ENCODE measurements at places on chromosomes 12 and 14.

- DNase-seq = no peak
Observed at GRCh38 chr12:31737345-31737744, 8.5 kb upstream of the AMN1 start.

- DNase-seq = no peak
Observed at GRCh38 chr12:68242777-68243176, 10.6 kb downstream of the IL22 start.

- DNase-seq = no peak
Observed at GRCh38 chr12:92988622-92989130, 59.6 kb upstream of the EEA1 start.

DNA sequence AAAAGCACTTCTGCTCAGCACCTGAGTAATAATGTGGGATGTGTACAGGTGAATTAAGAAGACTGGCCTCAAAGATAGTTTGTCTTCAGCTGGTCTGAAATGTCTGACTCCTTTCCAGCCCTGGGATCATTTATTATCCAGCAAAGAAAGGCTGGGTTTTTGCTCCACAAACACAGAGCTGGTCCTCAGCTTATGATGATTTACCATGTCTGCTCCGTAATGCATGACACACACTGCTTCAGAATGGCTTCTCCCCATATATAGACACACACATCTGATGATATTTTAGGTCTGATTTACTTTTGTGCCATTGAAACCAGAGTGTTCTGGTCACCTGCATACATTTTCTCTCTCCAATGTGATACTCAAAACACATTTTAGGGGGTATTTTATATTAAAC, 225.0 kb downstream of the SLC25A21 start:
- DNase-seq = no peak

DNA sequence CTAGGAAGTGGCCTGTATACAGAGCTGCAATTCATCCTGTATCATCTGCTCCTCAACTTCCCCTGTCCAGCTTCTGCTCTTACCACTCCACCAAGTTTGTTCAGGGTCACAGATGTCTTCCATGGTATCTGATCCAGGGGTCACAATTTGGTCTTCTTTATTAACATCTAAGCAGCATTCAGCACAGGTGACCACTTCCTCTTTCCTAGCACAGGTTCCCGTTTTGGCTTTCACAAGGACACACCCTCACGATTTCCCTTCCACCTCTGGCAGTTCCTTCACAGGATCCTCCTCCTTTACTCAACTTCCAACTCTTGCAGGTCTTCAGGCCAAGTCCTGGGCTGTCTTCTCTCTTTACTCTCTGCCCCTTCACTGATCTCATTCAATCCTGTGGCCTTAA, 93.6 kb downstream of the TTC7B start:
- peak; percentile 8 for DNase-seq

DNA sequence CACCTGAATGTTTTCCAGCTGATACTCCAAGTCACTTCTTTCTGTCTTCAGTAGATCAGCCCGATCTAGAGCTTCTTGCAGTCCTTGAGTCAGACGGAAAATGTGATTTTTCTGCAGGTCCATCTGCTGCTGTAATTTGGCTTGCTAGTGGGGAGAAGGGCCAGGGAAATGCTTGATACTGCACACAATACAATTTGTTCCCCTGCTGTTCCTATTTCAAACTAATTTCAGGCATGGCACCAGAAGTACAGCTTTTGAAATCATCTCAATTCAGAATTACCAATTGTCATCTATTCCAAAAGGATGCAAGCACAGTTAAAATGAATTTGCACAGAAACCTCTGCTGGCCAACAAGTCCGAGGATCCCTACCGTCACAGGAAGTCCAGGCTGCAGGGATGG, 53.4 kb downstream of the PRKAB1 start:
- DNase-seq = no peak

GRCh38 chr12:102539651-102540553, 59.5 kb upstream of the IGF1 start:
- no peak for DNase-seq

DNA sequence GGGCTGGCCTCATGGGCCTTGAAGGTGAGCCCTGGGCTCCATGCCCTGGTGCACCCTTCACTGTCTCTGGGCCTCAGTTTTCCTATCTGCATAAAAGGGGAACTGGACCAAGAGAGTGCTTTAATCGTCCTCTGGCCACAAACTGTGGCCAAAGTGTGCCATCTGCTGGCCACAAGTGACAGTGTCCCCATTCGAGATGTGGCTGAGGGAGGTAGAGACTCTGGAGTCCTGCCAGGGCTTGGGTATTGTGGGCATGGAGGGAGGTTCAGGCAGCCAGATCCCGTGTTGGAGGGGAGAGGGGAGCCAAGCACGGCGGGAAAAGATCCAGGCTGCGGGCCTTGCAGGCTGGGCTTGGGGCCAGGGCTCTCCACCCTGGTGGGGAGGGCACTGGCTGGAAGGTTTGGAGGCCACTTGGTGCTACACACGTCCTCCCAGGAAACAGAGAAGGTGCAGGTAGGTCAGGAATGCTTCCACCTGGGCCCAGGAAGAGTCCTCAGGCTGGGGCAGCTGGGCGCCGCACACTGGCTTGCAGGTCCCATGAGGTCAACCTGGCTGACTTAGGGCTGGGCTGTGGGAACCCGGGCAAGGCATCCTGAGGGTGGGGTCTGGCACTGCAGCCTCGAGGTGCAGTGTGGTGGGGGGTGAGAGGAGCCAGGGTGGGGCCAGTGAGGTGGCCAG, 7.3 kb upstream of the KIF26A start:
- peak; percentile 75 for DNase-seq

DNA sequence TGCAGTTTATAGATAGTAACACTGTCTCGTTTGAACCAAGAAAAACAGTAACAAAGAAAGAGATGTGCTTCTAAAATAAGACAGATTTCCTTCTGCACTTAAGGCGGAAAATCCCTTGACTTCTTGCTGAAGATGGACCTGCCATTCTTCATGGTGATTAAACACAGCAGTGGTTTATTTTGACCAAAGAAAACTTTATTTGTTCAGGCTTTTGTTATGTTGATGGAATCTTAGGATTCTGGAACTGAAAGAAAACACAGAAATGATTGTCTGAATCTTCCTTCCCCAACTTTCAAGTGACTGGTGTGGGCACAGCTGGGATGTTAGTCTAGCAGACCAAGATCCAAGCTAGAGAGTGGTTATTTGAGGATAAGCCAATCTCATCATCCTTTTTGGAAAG, 72.2 kb downstream of the DACT1 start:
- no peak for DNase-seq

DNA sequence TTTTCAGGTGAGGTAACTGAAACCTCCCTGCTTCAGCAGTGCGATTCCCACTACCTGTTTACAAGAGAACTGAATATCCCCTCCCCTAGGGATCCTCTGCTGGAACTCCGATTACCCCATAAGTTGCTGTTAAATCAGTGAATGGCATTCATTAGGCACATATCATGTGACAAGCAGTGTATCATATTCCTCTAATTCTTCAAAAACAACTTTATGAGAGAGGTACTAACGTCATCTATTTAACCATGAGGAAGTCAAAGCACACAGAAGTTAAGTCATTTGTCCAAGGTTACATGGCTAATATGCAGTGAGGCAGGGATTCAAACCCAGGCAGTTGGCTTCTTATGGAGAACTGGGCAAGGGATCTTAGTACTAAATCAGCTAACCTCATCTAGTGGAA, 43.9 kb upstream of the PCED1B start:
- no peak for DNase-seq

DNA sequence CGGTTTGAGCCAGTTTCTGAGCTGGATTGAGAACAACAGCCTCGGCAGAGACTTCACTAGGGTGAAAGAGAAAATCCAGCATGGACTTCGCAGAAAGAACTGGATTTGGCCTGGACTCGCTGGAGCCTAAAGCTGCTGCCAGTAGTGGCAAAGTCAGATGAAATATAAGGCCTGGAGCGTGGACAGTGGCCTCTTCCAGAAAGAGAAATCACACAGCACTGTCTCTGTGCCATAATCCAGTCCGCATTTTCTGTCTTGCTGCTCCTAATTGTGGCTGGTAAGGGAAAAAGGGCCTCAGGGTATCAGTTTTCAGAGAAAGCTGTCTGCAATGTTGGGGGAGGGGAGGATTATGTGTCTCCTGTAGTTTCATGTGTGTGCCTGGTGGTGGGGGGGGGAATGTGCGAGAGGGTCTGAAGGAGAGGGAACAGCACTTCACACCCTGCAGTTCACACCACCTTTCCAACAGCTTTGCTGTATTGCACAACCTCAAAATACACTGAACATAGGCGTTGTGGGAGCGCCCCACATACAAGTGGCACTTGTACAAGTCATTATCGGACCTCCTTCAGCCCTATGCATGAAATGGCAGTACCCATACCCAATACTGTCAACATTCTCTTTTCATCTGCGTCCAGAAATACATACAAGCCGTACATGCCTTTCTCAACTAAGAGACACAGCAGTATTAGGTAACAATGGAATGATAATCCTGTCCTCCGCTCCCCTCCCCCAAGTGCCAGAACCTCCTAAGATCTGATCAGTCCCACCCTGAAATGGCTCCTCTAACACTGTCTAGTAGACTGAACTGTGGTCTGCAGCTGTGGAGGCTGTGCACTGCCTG, 107.5 kb upstream of the ATF7IP start:
- DNase-seq = peak; percentile 99

GRCh38 chr14:69986336-69986735, 107.1 kb downstream of the SMOC1 start:
- no peak for DNase-seq

DNA sequence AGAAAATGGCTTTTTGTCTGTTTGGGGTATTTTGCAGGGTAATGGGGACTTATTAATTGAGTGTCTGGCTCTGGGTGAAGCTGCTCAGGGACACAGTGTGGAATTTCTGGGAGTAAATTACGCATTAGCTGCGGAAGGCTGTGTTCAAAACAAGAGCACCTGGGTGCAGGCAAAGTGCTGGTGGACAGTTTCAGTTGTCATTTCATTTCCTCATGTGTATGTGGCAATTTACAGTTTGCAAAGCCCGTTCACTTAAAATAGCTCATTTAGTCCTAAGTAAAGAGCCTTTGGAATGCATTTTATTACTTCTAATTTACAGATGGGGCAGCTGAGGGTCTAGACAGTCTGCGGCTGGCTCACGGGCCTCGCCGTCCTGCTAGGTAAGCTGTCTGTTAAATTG, 546.8 kb downstream of the BCL11B start:
- no peak for DNase-seq
